ENCODE measurements at places on chromosomes 4 and X.
A peak's percentile ranks its signal among the peaks of the same experiment; 100 is the strongest.

GRCh38 chr4:81404741-81405140 lies 67.0 kb downstream of the RASGEF1B start:
- DNase-seq, result no peak

DNA sequence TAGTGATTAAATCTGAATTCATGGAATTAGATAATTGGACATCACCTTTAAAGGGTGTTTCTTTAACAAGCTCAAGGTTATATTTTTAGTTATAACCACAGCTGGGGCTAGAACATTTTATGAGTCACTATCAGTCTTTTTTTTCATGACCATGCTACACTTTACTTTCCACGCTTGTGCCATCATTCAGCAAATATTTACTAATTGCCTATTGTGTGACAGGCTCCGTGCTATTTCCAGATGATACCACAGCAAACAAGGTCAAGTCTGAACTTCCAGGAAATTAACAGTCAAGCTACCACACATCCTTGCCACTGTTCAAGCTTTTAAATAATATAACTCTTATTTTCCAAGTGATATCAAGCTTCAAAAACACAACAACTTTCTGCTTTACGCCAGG lies 16.5 kb downstream of the SPANXN3 start:
- no peak for DNase-seq

- DNase-seq, result no peak
Observed at GRCh38 chr4:721261-722168, 15.9 kb downstream of the PCGF3 start.

- no peak for DNase-seq
Observed at GRCh38 chr4:73673286-73673685, 53.0 kb upstream of the RASSF6 start.

- no peak for DNase-seq
Observed at GRCh38 chr4:2276581-2277325, 14.8 kb upstream of the MXD4 start.

DNA sequence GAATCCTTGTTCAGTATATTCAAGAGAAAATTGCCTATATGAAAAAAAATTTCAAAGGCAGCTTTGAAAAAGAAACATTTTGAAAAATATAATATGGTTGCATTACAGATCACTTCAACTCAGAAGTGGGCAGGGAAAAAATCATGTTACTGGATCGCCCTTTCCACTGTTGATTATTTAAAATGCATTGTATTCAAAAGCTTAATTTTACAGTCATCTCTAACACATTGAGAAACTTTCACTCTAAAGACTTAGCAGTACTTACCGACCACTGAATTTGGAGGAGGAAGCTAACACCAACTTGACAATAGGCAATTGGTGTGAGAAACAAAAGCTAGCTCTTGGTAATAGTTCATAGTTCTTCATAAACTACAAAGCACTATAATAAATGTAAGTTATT lies 101.9 kb downstream of the CEP135 start:
- DNase-seq, result no peak

DNA sequence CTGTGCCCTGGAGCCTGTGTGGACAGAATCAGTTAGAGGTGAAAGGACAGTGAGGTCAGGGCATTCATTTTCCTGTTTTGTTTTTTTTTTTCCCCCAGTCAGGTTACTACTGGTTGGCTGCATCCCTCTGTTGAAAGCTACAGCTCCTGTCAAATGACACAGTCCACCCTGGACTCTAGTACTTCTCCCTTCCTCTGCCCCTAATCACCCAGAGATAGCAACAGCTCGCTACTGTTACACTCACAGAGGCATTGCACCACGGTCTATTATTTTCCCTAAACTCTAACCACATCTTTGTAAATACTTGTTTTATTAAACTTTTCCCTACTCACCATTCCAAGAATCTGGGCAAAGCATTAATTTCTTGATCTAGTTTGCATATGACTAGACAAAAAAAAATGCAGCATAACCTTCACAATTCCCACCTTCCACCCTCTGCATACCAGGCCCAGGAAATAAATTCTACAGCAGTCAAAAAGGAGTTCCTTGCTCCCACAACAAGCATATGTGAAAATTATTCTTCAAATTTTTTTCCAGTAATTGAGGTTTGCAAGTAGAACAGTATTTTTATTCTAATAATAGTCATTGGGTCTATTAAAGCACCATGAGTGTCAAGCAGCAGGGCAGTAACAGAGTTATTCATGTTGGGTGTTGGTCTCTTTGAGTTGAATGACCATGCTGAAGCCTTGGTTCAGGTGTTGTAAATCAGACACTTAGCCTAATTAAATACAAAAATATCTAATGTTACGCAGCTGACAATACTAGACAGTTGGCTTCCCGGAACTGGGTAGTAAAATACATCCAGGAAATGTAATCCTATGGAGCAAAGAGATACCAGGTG lies 329.2 kb downstream of the INPP4B start:
- no peak for DNase-seq

DNA sequence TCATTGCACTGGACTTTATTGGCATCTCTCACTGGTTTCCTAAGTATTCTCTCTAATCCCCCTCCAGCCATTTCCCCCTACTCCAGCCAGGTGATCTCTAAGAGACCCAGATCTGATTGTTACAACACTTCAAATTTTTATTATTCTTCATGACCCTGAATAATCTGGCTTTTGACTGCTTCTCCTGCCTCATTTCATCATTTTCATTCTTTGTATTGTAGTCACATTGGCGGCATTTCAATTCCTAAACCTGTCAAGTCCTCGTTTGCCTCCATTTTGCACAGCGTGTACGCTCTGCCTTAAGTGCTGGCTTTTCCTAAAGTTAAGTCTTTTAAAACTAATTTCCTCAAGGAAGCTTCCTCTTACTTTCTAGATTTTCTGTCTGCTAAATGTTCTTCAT lies 31.6 kb downstream of the UBE2K start:
- no peak for DNase-seq

- DNase-seq, result no peak
Observed at GRCh38 chr4:122540838-122541237, 80.0 kb downstream of the IL21 start.

DNA sequence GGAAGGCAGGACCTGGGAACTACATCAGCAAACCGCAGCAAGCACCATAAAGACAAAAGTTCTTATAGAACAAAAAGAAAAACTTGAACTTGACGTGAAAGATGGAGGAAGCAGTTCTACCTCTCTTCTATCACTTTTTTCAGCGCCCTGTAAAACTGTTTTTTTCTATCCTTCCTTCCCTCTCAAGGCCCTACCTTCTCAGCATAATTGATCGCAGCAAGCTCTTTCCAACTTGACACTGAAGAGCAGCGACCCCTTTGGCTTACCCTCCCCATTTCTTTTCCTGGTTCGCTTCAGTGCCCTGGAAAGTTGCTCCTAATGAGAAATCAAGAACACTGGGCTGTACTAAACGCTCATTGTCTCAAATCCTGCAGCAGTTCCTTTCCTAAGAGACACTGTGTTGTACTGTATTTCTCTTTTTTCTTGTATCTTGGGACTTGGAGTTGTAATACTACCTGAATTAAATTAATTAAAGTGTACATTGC lies 150.6 kb upstream of the SLC4A4 start:
- DNase-seq, result no peak

DNA sequence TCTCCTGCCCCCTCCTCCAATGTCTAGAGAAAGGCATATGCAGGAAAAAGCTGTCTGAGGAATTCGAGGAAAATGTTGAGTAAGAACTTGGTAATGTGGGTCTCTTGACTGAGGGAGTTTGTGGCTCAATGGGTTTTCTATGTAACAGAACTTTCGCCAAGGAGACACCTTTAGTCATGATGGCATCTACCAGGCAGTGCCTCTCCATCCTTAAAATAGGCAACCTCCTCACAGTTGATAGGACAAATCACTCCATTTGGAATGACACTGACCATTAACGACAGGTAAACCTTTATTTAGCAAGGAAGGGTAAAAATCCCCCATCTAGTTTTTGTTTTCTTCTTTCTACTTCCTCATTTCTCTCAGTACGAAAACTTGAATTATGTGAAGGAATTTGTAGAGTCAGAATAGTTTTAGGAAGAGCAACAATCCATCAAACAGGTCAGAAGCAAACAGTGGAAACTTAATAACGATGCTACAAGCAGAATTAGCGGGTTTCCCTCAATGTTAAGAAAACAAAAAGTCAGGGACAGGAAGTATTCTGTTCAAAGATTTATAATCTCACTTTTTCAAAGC lies 2.7 kb downstream of the GSX2 start:
- no peak for DNase-seq

GRCh38 chr4:75235359-75235951 lies 278.7 kb downstream of the RCHY1 start:
- DNase-seq, result no peak

- DNase-seq, result no peak
Observed at GRCh38 chr4:25663781-25664180, 8.1 kb downstream of the SLC34A2 start.

DNA sequence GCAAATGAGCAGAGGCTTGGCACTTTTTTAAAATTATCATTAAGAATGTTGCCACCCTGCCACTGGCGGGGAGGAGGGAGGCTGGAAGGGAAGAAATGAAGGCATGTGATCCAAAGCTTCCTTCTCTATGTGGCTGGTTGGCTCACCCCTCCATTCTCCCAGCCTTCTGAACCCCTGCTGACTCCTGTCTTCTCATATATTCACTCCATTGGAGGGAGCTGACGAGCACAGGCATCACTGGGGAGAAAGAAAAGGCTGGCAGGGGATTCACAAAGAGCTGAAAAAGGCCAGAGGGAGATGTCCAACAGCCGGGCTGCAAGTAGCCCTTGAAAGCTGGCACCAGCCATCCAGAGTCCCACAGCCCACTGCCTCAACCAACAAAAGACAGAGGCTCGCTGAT lies 495.6 kb downstream of the BCOR start:
- DNase-seq, result no peak

GRCh38 chrX:13506574-13506973 lies 62.8 kb upstream of the EGFL6 start:
- peak; percentile 10 for DNase-seq

- no peak for DNase-seq
Observed at GRCh38 chr4:90171491-90171890, 44.3 kb downstream of the CCSER1 start.

- DNase-seq, result no peak
Observed at GRCh38 chr4:74325886-74326285, 17.6 kb downstream of the EPGN start.

DNA sequence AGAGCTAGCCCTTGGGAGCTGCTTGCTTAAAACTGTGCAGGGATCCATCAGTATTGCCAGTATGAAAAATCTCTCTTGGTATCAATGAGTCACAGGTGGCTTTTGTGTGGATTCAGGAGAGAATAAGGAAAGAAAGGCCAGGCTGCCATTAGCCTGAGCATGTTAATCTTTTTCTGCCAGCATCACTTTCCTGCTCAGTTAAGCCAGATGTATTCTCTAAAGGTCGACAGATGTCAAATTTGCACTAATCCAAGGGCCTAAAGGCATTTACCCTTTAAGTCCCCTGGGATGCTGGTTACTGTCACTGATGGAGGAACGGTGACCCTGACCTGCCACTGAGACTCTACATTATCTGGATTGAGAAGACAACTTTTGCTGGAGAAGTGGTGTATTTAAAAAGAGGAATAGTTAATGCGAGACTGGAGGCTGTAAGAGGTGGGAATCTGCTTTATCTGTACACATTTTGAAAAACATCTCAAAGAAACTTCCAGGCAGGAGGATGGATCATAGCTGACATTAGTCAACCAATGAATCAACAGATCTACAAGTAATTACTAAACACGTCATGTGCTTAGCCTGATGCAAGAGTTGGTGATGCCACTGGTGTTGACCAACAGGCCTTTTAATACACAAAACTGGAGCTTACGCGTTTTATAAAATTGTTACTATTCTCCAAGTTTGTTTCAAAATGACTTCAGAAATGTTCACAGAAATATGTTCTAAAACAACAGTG lies 241.4 kb upstream of the ANXA3 start:
- DNase-seq, result no peak

DNA sequence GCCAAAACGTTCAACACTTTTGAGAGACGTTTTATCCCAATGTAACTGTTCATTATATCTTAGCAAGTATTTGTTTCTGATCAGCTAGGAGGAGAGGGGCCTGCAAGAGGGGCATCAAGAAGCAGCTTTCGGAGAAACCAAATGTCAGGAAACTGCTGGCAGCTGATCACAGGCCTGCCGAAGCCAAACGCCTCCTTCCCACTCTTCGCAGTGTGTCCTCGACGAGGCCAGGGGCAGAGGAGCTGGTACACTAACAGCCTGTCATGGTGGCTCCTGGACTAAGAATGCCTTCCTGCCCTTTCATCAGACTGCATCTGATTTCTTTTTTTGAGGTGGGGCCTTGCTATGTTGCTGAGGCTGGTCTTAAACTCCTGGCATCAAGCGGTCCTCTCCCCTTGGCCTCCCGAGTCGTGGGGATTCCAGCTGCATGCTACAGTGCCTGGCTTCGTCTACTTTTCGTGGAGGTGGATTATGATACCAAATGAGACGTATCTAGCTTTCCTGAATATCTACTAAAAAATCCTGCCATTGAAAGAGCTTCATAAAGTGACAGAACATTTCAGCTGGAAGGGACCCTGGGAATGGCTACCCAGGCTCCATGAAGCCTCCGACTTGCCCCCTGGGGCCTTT lies 134.8 kb downstream of the AFAP1 start:
- no peak for DNase-seq

DNA sequence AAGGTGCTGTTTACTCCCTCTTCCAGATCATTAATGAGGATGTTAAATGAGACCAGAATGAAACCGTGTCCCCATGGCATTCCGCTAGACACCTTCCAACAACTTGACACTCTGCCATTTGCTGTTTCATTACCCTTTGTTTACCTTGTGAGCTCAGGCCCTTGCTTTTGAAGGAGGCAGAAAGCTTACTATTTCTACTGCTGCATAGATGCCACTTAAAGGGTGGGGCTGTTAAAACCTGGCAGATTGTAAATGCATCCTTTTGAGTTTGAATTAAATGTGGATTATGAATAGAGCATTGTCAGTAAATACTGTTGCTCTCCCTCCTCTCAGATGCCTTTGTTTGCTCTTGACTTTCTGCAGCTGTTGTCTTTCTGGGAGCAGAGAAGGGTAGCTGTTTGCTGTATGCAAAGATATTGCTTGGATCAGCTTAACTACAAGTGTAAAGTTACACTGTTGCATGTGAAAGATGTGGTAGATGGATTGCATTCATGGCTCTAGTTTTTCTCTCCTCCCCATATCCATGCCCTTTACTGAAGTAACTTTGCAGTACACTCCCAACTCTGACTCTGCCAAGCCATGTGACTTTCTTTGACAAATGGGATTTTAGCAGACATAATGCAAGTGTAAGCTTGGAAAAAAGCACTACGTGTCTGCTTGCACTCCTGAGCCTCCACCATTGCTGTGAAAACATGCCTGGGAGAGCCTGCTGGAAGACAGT lies 75.0 kb upstream of the DHX15 start:
- DNase-seq, result no peak

GRCh38 chrX:39170464-39170863 lies 369.2 kb downstream of the MID1IP1 start:
- no peak for DNase-seq

DNA sequence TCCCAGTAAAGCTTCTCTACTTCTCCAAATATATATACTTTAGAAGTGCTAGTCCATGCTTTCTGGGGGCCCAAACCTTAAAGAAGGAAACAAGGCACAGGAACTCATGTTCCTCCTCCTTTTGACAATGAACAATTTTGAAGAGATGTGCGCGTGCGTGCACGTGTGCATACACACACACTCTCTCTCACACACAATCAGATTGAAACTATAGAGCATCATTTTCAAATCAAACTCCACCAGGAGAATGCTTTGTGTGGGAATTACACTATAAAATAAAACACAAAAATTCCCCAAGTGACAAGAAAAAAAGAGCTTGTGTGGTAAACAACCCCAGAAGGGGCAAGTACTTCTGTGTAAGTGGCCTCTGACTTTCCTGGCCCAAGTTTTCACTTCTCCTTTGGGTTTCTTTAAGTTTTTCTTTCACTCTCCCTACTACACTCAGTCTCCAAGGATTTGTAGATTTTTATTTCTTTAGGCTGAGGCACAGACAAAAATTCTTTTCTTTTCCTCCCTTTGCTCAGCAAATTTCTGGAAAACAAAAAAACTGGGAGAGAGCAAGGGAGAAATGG lies 46.6 kb upstream of the SHISA3 start:
- no peak for DNase-seq

Data from activated T-helper 9 cell treated with anti-CD3 and anti-CD28 coated beads, Interleukin-2, amount 50 U/mL, for 16 hours (primary cell).